Stimulated activated CD8-positive, alpha-beta memory T cell treated with anti-CD3 and anti-CD28 coated beads, Interleukin-2, amount 100 ng/mL, for 48 hours (primary cell): ENCODE measurements at places on chromosomes 16 and 17.

DNA sequence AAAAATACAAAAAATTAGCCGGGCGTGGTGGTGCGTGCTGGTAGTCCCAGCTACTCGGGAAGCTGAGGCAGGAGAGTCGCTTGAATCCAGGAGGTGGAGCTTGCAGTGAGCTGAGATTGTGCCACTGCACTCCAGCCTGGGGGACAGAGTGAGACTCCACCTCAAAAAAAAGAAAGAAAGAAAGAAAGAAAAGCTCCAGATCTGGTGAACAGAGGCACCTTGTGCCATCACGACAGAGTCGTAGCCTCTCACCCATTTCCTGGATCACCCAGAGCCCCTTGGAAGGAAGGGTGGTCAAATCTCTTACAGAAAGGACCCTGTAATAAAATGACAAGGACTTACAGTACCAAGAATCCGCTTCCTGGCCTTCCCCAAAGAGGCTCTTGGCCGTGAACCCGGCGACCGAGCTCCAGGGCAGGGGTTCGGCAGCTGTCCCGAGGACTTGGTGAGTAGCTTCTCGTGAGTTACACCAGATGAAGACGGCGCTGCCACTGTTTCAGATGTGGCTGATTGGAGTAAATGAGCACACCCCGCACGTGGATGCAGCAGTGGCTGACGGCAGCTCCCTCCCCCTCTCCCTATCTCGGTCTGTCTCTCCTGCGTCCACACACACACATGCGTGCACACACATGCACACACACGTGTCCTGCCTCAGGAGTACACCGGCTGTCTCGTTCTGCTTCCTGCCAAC is 13.5 kb downstream of the LGALS3BP start:
- no peak for DNase-seq

DNA sequence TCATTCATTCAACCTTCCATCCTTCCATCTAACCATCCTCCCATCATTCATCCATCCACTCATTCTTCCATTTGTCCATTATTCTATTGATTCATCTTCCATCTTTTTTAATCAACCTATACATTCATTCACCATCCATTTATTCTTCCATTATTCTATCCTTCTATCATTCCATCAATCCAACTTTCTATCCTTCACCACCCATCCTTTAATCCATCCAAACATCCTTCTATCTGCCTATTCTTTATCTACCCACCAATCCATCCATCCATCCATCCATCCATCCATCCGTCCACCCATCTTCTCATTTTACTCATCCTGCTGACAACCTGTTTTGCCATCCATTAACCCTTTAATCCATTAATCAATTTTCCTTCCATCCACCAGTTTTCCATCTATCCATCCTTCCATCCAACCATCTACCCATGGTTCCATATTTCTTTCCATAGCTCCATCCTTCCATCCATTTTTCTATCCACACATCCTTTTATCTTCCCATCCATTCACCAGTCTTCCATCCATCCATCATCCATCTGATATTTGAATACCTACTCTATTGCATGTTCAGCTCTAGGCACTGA is 21.8 kb upstream of the WFDC1 start:
- no peak for DNase-seq

DNA sequence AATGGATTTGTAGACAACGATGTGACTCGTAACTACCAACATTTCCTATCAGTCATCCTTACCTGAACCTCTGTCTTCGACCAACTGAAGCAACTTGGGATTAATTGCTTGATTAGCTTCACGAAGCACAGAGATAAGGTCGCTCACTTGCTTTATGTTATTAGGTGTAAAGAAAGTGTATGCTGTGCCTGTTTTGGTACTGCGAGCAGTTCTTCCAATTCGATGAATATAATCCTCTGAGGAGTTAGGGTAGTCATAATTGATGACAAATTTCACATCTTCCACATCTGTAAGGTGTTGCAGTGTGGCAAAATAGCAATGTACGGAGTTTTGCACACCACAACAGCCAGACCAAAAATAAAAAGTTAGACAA is 3.6 kb upstream of the POLG2 start:
- no peak for DNase-seq

- DNase-seq, result no peak
These were observed 7.0 kb downstream of the CD19 start for GRCh38 chr16:28938721-28939120.

DNA sequence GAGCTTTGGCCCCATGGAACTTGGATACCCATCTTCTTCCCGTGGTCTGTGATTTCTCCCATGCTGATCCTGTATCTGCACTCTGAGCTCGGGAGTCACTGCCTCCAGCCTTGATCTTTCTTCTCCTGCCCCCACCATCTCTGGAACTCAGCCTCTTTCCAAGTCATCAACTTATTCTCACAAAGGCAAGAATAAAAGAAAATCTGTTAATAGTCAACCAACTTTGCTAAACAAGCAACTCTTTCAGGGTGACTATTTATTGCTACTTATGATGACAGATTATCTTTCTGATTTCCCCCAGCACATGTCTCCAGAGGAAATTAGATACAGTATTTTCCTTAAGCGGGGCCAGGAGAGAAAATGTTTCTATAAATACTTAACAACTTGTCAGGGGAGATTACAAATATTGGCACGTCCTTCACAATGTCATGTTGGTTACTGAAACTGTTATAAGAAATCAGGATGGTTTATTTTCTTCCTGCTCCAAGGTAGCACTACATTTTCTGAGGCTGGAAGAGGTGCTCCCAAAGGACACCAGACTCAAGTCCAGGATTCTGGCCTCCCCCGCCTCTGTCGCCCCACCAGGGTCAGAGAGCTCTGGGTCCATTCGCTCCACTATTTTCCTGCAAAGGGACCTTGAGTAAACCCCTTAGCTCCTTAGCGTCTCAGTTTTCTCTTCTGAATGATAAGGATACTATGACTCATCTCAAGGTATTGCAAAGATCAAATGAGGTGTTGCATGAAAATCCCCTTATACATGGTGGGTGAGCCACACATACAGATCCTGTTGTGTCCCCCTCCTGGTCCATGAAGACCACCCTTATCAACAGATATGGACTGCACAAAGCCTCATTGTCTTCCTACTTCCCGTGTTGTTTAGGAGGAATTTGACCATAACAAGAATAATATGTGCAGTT is 205.2 kb upstream of the WSCD1 start:
- no peak for DNase-seq

DNA sequence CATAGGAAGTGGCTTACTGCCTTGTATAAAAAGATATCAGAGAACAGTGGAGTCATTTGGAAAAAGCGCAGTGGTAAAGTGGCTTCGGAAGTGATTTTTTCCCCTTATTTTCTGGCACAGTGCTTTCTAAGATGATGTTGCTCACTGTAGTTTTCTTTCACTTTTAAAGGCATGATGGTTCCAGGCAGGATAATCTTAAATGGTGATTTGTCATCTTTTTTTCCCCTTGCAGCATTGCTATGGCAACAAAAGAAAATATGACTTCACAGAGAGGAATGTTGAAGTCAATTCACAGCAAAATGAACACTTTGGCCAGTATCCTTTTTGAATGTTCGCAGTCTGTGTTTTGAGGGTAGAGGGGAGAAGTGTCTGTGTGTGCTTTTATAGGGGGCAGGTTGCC is 42.5 kb downstream of the GOSR1 start:
- DNase-seq, result no peak

GRCh38 chr17:79809530-79810129 is 12.8 kb upstream of the CBX8 start:
- no peak for DNase-seq

- no peak for DNase-seq
These were observed 1362.0 kb downstream of the CDH8 start for GRCh38 chr16:60674241-60674640.

DNA sequence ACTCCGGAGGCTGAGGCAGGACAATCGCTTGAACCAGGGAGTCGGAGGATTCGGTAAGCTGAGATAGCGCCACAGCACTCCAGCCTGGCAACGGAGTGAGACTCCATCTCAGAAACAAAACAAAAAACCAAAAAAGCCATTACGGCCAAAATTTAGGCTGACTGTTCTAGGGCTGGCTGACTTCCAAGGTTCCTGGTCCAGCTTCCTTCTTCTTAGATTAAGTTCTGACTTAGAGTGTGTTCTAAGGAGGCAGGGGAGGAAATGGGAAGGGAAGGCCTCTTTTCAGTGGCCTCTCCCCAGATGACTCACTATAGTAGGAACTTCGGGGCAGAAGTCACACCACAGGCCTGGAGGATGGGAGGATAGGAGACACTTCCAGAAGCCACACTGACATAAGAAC is 27.7 kb upstream of the CLEC18B start:
- no peak for DNase-seq
